ENCODE measurements at places on chromosomes 5 and 9.

GRCh38 chr5:157390551-157391297, 69.3 kb upstream of the NIPAL4 start:
- DNase-seq, result no peak

- DNase-seq, result no peak
Measured at GRCh38 chr9:36189976-36190375, 745 bp upstream of the CLTA start.

DNA sequence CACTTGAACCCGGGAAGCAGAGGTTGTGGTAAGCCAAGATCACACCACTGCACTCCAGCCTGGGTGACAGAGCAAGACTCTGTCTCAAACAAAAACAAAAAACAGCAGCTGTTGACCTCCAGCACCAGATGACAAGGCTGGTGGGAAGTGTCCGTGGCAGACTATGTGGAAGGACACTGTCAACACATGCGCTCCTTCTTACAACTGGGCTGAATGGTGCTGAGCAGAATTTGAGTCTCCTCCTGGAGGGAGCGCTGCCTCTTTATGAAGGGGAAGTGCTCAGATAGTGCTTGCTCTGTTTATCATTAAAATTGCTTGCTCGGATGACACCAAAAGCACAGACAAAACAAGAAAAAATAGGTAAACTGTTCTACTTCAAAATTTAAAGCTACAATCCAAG, 9.2 kb upstream of the CFAP157 start:
- no peak for DNase-seq

DNA sequence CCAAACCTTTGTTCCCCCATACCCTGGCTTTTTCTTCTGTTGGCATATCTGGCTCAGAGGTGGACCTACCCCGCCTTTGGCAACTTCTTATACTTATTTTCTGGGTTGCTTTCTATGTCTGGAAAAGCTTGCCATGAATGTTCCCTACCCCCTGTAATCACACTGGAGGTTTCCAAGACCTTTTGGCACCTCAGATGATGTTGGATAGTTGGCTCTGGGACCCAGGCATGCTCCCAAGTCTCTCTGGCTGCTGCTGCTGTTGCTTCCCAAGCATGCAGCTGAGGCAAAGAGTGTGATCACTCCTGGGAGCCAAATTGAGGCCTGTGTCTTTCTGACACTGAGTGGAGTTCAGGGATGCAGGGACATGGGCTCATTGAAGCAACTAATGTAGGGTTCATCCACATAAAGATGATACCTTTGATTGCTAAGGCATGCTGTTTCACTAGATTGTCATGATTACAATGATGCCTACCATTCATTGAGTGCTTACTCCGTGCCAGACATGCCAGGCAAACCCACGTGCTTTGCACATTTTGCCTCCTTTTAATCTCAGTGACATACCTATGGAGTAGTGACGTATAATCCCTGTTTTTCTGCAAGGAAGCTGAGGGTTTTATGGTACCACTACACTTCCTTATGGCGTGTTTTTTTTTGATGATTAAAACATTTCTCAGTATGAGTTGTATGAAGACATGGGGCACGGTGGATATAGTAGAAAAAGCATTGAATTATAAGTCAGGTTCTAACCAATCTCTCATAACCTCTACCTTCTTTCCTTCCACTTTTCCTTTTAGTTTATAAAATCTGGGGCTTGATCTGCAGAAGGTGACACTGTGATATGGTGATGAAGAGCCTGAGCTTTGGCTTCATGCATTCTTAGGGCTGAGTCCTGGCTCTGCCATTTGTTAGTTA, 73.1 kb downstream of the ARHGAP26 start:
- DNase-seq, result no peak

GRCh38 chr9:16824545-16825330, 45.7 kb downstream of the BNC2 start:
- no peak for DNase-seq

GRCh38 chr5:174755106-174755505, 30.7 kb downstream of the MSX2 start:
- DNase-seq, result no peak

GRCh38 chr5:177447066-177447610, 524 bp downstream of the PRR7 start:
- DNase-seq, result peak; percentile 76

GRCh38 chr5:72251386-72251785, 68.7 kb downstream of the MRPS27 start:
- DNase-seq, result no peak

- no peak for DNase-seq
Measured at GRCh38 chr5:111719773-111720172, 37.2 kb downstream of the NREP start.

DNA sequence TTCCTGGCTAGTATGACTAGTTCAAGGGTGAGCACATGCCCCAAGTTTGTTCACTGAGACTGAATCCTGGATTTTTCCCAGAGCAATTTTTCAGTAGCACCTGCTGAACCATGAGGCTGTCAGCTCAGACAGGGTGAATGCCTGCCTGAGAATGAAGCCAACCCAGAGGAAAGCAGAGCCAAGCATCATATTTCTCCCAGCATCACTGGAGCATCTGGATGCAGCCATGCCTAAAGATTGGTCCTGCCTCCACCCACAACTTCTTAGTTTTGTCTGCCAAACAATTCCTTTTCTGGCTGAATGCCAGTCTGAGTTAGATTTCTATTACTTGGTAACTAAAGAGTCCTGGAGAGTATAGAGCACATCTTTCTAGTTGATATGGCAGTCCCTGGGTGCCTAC, 343.6 kb downstream of the CSNK1G3 start:
- no peak for DNase-seq

GRCh38 chr5:128641861-128642260, 103.8 kb upstream of the FBN2 start:
- no peak for DNase-seq

- DNase-seq, result no peak
Measured at GRCh38 chr5:2865856-2866255, 114.4 kb upstream of the IRX2 start.

GRCh38 chr5:132322266-132322665, 28.1 kb downstream of the SLC22A4 start:
- no peak for DNase-seq

DNA sequence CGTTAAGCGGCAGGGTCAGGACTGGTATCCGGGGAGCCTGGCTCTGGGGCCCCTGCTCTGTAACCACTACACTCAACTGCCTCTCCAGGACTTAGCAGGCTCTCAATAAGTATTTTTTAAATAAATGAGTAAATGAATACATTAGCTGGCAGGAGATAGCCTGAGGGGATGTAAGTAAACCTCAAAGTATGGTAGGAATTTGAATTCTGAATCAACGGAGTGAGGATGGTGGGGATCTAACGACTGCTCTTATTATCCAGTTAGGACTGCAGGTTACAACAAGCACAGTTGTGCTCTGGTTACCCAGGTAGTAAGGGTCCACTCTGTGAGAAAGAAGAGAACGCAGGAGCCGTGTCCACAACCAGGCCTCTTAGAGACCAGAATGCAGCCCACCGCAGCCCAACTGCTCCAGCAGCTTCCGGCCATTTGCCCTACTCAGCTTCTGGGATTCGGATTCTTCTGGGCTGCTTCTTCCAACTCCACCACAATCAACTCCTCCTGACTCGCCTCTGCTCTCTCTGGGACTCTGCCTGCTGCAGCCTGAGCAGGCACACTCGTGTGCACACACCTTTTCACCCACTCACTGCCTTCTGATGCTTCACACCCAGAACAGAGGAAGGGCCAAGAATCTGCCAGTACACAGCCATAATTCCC, 52.6 kb downstream of the MED27 start:
- no peak for DNase-seq

DNA sequence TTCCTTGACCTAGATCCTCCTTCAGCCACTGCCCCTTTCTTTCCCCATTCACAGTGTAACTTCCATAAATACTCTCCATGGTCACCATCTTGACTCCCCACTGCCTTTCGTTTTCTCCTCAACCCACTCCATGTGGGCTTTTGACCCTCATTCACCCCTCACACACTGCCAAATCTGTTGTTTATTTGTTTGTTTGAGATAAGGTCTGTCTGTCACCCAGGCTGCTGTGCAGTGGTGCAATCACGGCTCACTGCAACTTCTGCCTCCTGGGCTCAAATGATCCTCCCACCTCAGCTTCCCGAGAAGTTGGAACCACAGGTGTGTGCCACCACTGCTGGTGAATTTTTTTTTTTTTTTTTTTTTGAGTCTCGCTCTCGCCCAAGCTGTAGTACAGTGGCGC, 162.9 kb downstream of the FGF1 start:
- DNase-seq, result no peak

DNA sequence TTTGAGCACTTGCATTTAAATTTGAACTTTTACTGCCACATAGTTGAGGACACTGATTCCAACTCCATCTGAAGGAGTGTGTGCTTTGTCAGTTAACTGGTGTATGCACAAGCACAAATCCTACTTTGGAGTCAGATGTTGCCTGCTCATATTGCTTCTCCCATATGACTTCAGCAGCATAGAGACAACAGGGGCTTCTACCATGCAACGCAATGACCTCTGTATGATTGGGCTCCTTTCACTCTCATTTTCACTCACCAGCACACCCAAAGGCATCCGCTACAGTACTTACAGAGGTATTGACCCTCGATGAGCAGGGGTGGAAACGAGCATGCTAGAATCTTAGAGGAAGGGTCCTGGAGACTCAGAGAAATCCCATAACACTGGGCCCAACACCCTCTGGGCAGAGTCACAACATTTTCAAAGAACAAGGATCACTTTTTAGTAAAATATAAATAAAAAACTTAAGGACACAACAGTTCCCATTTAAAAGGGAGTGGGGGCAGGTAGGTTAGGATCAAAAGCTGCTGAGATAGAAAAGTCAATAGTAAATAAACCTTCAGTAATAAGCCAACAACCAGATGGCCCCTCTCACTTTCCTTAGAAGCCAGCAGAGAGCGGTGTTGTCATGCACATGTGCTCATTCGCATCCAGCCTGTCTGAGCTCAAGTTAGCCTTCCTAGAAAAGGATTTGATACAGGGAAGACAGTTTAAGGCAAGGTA, 203.8 kb downstream of the SNCAIP start:
- DNase-seq, result no peak

DNA sequence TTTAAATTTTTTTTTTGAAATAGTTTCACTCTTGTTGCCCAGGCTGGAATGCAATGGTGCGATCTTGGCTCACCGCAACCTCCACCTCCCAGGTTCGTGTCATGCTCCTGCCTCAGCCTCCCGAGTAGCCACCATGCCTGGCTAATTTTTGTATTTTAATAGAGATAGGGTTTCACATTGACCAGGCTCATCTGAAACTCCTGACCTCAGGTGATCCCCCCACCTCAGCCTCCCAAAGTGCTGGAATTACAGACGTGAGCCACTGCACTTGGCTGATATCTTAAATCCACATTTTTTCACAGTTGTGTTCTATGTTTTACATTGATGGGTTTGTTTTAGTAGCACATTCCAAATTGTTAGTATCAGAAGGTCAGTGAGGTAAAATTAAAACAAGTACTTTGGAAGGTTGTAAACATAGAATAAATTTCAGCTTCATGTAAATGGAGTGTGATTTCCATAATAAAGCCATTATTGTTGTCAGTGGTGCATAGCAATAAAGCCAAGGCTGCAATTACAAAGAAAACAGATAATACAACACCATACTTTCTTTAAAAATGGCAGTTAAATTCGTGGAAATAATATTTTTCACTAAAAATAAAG, 287.2 kb downstream of the ARRDC3 start:
- no peak for DNase-seq

- no peak for DNase-seq
Measured at GRCh38 chr5:149936700-149937091, 7.9 kb downstream of the PDE6A start.

DNA sequence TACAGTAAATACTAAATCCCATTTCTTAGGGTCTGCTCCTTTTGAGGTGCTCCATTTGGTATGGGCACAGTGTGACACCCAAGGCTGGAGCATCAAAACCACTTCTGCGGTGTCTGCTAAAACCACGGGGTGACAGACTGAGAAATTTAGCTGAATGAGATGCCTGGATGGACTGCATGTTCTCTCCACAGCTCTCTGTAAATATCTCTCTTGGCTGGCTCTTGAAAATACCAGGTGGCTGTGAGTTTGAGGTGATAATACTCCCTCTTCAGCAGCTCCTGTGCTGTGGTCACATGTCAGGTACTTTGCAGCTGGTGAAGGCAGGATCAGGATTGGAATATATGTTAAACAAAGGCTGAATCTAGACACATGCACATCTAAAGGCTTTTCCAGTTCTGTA, 93.7 kb upstream of the SIMC1 start:
- no peak for DNase-seq

DNA sequence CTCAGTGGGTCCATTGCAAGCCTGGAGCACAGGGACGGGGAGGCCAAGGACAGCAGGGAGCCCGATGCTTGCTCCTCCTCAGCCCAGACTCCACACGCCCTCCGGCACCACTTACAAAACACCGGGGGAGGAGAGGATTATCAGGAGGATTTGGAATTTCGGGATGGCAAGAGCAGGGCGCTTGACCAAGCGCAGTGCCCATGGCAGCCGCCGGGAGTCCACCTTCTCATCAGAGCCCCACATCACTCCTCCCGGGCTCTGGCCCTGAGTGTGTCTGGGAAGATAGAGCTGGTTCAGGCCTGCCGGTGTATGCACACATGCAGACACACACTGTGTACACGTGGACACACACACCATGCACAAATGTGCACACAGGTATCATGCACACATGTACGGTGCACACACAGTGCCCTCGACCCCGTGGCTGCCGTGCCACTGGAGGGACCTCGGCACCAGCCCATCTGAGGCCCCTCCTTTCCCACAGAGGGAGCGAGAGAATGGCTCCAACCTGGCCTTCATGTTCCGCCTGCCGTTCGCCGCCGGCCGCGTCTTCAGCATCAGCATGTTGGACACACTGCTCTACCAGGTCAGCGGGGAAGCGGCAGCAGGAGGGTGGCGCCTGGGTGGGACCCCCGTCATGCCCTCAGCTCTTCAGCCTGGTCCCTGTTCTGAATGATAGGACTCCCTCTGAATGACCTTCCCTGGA, 81.7 kb downstream of the KCNT1 start:
- no peak for DNase-seq

DNA sequence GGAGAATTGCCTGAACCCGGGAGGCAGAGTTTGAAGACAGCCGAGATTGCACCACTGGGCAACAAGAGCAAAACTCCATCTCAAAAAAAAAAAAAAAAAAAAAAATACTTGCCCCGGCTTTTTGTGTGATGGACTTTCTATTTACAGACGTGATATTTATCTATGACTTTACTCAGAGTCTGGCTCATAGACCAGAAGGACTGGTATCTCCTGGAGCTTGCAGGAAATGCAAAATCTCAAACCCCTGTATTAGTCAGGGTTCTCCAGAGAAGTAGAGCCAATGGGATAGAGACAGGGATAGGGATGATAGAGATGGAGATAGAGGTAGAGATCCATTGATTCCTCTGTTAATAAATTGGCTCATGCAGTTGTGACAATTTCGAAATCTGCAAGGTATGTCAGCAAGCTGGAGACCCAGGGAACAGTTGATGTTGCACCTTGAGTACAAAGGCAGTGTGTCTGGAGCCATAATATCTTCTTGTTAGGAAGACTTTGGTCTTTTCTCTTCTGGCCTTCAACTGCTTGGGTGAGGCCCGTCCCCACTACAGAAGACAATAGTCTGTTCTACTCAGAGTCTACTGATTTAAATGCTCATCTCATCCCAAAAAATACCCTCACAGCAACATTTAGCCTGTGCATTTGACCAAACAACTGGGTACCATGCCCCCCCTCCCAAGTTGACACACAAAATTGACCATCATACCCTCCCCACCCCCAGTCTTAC, 195.4 kb upstream of the MSX2 start:
- no peak for DNase-seq

GRCh38 chr9:132147331-132147730, 14.5 kb upstream of the NTNG2 start:
- DNase-seq, result no peak

- no peak for DNase-seq
Measured at GRCh38 chr5:157288405-157289163, 22.7 kb downstream of the CYFIP2 start.
